ENCODE measurements at places on chromosomes 7 and 10.

DNA sequence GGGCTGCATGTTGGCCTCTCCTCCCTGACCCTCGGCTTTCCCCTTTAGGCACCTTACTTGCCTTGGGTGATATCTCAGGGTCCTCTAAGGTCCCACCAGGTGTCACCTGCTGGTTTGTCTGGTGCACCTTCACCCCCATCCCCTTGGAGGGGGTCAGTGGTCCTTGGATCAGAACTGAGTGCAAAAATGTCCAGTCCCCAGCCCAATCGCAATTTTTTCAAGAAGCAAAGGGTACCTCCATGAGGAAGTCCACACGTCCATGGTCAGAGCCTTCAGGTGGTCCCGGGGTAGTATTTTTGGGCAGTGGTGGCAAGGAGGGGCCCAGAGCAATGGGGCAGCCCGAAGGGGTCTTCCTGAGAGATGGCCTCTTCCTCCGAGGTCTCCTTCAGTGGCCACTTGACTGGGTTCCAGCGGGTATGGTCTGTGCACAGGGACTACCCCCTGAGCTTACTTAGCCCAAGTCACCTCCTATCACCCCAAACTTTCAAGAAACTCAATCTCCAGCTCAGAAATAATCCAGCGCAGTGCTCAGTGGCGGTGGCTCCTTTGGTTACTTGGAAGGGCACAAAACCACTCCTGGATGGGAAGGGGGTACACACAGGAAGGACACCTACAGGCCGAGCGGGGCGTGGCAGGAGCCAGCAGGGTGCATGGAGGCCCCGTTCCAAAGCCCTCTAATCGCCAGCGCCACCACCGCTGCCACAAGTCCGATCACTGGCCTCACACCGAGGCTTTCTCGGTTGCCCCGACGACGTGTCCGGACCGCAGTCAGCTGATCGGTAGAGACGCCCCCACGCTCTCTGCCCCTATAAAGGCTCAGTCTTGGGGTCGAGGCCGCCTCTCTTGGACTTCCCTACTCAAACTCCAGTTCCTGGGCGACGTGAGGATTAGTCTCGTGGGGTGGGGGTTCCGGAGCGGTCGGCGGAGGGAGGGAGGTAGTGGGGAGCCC, 4.5 kb downstream of the SAP25 start:
- DNase-seq = no peak

DNA sequence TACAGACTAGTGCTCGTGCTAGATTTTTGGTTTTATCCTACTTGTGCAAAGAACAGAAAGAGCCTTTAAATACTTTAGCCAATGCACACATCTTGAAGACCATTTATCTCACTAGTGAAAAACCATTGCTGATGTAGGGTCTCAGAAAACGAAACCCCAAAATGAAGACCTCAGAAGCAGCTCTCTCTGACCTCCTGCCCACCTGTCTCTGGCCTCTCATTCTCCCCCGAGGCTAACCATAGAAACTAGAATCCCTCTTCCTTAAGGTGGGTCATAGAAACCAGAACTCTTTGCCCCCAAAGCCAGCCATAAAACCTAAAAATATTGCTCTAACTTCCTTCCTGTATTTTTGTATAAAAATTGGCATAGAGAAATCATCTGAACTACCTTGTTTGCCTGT, 112.2 kb downstream of the KIF20B start:
- no peak for DNase-seq

GRCh38 chr10:125203186-125203800, 42.9 kb upstream of the CTBP2 start:
- DNase-seq = no peak

DNA sequence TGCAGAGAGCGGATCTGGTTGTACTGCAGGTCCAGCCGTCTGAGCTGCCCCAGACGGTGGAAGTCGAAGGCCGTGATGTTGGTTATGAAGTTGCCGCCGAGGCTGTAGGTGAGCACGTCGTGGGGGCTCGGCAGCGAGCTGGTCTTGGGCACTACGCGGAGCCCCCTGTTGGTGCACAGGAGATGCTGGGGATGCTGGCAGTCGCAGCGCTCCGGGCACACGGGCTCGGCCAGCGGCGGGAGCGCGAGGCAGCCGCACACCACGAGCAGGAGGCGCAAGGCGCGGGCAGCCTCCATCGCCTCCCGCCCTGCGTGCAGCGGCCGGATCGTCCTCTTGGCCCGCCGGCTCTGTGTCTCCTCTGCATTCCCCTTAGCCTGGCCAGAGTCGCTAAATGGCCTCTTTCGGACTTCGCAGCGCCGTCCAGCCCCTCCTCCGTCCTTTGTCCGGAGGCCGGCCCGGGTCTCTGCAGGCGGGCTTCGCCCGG, 337 bp downstream of the TRIL start:
- DNase-seq = no peak

DNA sequence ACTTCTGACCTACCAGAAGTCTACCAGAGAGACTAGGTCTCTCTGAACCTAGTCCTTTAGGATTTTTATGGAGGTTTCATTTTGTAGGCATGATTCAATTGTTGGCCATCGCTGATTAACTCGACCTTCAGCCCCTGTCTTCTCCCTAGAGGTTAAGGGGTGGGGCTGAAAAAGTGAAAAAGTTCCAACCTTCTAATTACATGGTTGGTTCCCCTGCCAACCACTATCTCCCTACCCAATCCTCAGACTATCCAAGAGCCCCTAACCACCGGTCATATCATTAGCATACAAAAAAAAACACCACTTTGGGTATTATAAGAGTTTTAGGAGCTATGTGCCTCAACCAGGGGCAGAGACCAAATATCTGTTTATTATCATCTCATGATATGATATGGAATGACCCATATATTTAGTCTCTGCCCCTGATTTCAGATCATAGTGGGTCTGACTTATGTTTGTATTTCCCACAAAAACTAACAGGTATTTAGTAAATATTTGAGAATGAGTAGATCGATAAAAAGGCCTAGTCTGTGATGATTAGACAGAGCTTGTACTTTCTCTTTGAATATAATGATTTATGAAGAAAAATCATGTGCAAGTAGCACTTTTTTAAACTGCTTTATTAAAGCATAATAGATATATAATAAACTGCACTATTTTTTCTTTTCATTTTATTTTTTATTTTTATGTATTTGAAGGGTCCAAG, 35.8 kb downstream of the DNAJC9 start:
- DNase-seq = no peak

- no peak for DNase-seq
Observed at GRCh38 chr7:32879460-32879859, 12.1 kb downstream of the KBTBD2 start.

DNA sequence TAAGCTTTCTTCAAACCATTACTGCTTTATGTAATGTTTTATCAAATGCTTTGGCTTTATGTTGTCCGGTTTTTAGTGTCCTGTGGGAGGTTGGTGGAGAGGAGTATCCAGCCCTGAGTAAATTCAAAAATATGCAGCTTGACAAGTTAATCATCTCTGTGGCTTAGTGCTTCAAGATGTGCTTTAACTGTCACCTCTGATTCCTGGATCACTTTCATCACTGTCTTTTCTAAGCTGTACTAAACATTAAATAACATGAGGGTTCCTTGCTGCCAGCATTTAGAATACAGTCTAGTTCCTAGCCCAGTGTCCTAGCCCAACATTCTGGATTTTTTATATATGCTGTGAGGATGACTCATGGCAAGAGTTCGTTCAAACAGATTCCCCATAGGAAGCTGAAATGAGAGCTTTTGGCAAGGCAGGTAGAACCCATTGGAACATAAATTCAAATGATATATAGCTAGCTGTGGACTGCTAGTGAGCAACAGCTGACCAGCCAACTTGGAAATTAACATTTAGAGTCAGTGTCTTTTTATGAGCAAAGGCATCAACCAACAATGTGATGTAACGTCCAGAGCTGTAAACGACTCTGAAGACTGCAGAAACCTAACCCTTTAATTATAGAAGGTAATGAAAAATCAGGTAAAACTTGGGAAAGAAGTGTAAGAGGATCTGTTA, 80.6 kb upstream of the OIT3 start:
- DNase-seq = no peak

- no peak for DNase-seq
Observed at GRCh38 chr7:33536398-33537103, 368.8 kb upstream of the BMPER start.

DNA sequence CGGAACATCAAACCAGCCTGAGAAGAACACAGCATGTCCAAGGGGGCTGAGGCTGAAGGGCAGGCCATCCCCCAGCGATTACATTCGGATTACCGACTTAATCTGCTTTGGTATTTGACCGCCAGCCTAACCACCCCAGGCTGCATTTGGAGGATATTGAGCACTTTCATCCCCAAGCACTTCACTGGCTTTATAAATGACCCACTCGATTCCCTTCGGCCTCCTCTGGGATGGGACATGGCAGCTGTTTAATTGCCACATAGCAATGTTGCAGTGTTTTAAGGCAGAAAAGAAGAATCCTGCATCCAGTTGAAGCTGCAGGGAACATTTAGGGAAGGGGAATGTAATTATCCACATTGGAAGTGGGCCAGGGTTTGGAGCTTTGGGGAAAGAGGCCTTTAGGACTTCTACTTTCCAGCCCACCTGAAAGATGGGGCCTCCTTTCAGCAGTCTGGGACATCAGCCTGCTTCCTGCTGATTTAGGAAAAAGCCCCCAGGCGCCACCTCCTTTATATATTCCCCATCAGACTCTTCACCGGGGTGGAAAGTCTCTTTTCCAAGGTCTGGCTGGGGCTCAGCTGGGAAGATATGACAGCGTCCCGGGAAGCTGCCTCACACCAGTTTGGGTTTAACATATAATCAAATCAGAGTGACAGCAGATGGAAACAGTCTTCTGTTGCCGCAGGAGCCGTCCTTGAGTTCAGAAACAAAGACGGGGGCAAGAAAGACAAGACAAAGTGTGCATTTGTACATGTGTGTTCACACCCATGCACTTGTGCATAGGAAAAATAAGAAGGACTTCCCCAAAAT, 9.2 kb downstream of the DPCD start:
- no peak for DNase-seq

Data from NCI-H1436 (cell line).